ENCODE measurements at places on chromosomes 2 and 18.

DNA sequence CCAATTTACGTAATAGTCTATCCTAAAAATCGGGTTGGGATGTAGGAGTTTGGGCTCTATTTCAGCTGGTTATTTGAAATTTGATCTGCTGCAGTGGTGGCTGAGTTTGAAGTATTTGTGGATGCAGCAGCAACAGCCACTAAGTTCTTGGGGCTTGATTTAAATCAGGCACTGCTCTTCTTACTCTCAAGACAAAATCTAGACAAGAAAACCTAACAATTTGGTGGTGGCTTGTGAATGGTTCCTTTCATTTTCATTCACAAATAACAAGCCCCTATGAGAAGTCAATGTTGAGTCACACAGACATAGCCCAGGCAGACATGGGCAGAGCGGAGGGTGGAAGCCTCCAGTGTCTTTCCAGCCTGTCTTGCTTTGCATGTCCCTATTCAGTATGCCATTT, 199.3 kb downstream of the LTBP1 start:
- DNase-seq = no peak

- no peak for DNase-seq
Measured at GRCh38 chr2:241358470-241358869, 2.4 kb downstream of the FARP2 start.

DNA sequence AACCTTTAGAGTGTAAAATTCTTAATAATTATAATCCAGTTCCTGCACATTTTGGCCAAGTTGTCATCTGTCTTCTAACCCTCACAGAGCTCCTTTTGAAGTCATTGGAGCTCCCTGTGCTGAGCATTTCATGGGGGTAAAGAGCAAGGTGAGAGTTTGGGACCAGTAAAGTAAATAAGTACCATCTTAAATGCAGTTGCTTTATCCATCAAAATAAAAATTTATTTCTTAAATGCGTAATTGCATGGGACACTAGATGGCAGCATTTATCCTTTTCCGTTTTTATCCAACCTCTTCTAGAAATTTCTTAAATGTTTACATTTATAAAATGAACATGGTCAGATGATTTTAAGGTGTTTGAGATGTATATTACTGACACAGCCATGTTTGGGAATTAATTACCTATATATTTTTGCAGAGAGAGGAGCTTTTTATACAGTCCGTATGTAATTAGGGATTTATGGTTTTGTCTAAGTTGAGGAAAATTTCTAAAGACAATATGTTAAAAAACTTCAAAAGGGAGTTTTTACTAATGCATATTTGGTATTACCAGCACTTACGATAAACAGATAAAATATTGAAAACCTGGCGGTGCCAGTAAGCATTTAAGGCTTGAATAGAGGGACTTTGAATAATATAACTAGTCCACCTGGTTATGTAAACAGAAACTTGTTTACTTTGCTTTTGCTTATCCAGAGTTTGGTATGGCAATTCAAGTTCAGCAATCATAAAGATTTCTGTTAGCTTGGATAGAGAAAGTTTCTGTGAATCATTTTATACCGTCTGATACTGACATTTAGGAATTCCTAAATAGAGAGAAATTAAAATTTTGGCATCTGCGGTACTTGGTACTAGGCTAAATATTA, 54.5 kb downstream of the ACSL3 start:
- DNase-seq = no peak

DNA sequence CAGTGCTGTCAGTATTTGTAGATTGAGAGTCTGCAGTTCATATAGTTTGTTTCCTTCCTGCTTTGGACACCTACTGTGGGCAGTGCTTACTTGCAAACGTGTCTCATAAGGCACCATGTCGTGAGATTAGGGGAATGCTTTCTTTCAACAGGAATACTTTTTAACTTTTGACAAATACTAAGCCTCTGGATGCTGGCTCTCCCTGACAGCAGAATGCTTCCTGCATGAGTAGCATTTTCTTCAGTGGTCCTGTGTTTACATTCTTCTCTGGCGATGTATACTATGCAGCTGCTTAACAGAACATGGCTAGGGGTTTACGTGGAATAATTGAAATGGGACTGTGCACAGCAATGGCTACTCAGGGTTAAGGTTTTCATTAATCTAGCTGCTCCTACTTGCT, 807.5 kb downstream of the MBD2 start:
- DNase-seq = no peak

DNA sequence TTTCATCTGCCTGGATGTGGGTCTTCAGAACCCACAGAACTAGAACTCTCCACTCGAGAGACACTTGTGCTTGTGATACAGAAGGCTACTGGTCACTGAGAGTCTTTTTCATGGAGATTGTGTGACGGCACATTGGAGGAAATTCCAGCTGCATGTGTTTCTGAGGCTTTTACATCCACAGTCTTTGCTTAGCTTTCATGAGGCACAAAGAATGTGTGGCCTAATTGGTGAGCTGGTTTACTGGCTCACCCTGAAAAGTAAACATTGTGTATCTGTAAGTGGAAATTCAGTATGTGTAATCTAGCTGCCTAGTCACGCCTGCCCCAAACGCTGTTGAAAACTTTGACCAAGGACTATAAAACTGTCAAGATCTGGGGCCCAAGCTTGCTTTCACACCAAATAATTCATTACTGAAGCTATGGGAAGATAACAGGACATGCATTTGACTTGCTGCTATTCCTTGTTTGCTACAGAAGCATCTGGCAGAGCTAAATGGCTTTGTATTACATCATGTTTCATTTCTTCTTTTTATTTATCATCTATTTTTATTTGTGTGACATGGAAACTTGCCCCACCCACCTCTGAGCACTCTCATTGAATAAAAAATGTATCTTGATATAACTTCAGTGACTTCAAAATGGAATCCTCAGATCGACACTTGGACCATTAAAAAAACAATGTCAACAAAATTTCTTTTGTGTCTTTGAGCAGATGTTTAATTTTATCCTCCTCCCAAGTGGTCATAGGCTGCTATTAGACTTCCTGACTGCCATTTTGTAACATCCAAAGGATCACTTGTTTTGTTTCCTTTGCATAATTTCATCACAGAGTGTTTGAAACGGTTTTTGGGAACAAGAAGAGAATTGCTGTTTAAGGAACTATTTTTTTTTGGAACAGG, 80.2 kb downstream of the EFEMP1 start:
- DNase-seq = no peak

DNA sequence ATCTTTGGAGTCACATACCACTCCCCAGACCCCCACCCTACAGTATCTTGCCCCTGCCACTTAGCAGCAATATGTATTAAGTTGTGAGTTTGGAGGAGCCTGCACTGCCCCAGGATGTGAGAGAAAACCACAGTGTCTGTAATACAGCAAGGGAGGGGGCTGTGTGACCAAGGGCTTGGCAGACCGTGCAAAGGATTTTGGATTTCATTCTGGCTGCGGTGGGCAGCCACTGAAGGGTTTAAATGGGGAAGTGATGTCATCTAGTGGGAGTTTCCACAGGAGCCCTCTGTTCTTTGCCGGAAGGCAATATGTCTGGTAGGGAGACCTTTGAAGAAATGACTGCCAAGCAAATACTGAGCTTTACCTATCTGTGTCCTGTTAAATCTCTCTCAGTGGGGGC, 202.4 kb downstream of the FHOD3 start:
- no peak for DNase-seq

- no peak for DNase-seq
Measured at GRCh38 chr2:111155610-111156009, 34.9 kb downstream of the BCL2L11 start.

DNA sequence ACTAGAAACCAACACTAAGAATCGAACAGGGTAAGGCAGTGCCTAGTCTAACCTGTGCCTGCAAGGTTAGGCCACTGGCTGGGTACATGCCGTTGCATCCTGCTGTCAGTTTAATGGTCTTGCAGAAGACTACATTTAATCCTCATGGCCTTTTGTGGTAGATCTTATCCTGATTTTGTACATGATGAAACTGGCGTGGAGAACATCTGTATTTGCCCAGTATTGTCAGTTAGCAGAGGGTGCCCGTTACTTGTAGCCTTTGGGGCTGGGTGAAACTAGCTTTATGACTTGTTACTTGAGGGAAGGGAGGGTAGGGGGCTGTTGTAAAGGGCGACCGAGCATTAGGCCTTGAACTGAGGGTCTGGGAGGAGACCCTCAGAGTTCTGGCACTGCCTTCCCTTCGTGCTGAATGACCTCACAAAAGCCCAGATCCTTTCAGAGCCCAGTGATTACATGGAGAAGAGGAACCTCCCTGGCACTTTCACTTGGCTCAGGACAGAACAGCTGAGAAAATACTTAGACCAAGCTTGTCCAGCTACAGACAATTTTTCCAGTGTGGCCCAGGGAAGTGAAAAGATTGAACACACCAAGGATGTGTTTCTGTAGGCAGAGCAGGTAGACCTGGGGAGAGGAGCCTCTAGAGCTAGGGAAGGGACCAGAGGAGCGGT, 19.5 kb downstream of the SLC20A1 start:
- DNase-seq = no peak

GRCh38 chr2:86068136-86068588, 37.5 kb downstream of the POLR1A start:
- DNase-seq = no peak

GRCh38 chr2:134555411-134555810, 163.4 kb downstream of the TMEM163 start:
- no peak for DNase-seq

GRCh38 chr2:67466734-67467133, 69.6 kb downstream of the ETAA1 start:
- DNase-seq = no peak

DNA sequence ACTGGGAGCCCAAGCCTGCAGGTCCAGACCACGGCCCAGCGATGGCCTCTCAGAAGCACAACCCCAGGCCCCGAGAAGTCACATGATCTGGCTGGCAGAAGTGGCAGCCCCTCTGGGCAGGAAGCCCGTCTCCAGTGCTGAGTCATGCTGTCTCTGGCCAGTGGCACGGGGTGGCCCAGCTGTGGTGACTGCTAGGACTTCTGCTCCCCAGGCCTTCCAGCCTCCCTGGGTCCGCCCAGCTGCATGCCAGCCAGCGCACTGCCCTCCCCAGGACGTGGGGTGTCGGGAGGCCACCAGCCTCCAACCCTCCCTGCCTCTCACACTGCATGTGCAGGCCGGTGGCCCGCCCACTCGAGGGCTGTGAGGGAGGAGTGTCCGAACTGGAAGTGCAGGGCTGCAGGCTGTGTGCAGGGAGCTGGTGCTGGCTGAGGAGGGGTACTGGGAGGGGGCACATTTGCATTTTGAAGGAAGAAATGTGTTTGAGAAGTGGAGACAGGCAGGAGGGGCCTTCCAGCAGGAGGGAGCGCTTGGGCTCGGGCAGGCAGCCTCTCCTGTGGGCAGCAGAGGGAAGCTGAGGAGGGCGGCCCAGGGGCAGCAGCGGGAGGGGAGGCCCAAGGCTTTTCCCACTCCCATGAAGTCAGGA, 17.0 kb upstream of the HPCAL1 start:
- no peak for DNase-seq

GRCh38 chr18:76398896-76399612, 96.0 kb downstream of the ZNF516 start:
- peak; percentile 43 for DNase-seq

GRCh38 chr2:40680547-40680946, 228.7 kb upstream of the SLC8A1 start:
- DNase-seq = no peak

DNA sequence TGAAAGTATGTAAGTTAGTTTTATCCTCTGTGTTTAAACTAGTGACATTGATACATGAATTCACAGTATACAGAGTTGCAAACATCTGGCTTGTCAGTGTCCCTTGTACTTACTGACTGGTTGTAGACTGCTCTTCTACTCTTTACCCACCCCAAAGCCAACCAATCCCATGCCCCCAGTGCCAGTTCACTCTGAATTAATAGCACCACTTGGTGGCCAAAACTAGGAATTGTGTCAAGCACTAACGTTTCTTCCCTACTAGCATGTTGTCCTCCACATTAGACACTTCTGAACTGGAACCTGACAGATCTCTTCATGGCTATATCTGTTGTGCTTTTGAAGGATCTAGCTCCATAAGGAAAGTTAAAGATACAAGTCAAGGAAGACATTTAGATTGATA, 27.2 kb upstream of the OTX1 start:
- DNase-seq = no peak

GRCh38 chr2:171882089-171882769, 11.8 kb downstream of the SLC25A12 start:
- DNase-seq = no peak

DNA sequence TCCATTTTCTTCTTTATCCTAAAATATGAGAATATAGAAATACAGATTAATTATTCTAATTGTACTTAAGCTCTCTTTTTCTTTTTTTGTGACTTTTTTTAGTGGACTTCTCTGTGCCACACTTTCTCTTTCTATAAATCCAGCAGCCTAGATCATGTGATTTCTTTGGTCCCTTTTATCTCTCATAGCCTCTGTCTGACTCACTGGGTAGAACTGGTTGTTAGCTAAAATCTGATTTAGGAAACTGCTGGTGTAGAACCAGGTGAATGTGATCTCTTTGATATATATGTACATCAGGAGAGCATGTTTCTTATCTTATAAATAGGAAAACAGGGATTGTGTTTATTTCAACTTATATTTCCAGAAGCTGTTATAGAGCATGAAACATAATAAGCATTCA, 54.9 kb downstream of the VRK2 start:
- DNase-seq = no peak

DNA sequence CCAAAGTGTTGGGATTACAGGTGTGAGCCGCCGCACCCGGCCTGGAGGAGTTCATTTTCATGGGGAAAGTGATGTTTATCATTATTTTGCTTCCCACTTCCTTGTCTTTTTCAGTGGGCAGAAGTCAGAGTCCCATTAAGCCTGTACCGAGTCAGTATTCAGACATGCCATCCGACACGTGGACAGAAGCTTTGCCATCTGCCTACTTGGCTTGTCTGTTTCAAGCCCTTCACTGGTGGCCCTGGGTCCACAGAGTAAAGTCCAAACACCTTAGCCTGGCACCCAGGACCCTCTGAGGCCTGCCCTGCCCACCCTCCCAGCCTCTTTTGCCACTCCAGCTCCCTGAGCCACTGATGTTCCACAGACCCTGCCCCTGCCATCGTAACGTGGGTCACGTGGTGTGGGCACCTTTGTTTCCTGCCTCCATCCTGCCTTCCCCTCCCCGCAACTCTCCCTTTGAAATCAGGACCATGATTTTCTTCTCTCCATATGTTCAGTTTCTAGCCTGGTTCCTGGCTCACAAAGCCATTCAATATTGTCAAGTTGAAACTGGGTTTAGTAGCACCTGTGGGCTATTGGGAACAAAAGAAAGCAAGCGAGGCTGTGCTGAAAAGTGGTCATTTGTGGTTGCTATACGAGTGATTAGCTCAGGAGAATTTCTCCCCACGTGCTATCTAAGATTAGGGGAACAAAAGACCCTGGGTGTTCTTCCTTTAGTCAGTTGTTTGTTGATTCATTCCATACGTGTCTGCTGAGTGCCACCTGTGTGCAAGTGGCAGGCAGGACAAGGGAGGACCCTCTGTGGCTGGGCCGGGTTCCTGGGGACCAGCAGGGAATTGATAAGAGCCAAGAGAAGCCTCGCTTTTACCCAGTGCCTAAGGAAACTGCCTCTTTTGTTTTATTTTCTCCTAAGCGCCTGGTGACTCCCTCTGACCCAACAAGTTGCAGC, 5.1 kb upstream of the ODC1 start:
- no peak for DNase-seq

DNA sequence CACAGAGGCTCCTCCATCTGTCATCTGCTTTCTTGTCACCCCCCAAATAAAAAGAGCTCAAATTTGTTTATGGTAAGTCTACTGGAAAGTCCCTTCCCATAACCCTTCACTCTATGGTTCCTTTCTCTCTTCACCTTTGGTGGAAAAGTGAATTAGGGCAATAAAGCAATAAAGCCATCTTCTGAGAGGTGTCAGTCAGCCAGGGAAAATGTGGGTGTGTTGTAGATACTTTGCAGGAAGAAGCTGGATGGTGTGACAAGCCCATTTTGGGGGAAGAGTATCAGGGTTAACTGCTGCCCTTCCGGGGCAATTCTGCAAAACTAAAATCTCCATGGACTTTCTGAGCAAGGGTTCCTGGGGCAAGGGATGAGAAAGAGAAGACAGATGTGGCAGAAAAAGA, 197.9 kb downstream of the SH3BP4 start:
- no peak for DNase-seq

All from activated CD4-positive, CD25-positive, alpha-beta regulatory T cell treated with anti-CD3 and anti-CD28 coated beads, Interleukin-2, amount 50 U/mL, for 16 hours (primary cell).